ENCODE measurements at places on chromosomes 2 and 18.

DNA sequence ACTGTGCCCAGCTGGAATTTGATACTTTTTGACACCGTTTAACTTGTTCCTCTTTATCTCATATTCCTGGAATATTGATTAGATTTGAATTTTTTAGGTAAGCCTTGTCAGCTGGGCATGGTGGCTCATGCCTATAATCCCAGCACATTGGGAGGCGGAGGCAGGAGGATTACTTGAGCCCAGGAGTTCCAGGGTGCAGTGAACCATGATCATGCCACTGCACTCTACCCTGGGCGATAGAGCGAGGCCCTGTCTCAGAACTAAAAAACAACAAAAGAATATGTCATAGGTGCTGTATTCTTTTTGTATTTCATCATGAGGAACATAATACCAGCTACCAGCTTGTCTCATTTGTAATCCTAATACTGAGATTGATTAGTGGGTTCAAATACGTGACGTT lies 90.3 kb downstream of the ZNF532 start:
- no peak for DNase-seq

GRCh38 chr18:75739682-75740081 lies 312.2 kb upstream of the SMIM21 start:
- DNase-seq: no peak

GRCh38 chr2:67463810-67464209 lies 66.7 kb downstream of the ETAA1 start:
- no peak for DNase-seq

- DNase-seq: no peak
These were observed at the start of gene NMUR1 for GRCh38 chr2:231530099-231531011. TSS of gene NMUR1 (minus strand) at chr2:231530445. CDS start at chr2:231530361, 84 bp downstream.

DNA sequence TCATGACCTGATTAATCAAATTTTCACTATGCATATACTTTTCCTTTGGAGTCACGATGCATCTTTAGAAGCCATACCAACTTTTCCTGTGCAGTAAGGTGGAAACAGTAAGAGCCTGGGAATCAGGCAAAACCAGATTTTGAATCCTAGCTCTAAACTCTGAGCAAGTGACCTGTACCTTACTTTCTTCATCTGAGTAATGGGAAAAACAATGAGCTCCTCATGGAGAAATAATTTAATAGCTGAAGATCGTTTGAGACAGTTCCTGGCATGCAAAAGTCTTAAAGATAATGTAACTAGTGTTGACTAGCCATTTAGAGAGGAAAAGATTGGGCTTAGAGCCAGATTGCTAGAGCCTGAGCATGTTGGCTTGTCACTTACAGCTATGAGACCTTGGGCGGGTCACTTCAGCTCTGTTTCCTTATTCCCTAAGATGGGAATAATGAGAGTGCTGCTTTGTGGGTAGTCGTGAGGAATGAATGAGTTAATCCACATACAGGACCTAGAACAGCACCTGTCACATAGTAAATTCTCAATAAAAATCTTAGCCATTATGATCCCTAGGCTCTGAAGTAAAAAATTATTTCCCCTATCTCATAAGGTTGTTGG lies 17.7 kb upstream of the CCNYL1 start:
- DNase-seq: no peak

- DNase-seq: no peak
These were observed 6.5 kb downstream of the LPIN1 start for GRCh38 chr2:11752906-11753305.

DNA sequence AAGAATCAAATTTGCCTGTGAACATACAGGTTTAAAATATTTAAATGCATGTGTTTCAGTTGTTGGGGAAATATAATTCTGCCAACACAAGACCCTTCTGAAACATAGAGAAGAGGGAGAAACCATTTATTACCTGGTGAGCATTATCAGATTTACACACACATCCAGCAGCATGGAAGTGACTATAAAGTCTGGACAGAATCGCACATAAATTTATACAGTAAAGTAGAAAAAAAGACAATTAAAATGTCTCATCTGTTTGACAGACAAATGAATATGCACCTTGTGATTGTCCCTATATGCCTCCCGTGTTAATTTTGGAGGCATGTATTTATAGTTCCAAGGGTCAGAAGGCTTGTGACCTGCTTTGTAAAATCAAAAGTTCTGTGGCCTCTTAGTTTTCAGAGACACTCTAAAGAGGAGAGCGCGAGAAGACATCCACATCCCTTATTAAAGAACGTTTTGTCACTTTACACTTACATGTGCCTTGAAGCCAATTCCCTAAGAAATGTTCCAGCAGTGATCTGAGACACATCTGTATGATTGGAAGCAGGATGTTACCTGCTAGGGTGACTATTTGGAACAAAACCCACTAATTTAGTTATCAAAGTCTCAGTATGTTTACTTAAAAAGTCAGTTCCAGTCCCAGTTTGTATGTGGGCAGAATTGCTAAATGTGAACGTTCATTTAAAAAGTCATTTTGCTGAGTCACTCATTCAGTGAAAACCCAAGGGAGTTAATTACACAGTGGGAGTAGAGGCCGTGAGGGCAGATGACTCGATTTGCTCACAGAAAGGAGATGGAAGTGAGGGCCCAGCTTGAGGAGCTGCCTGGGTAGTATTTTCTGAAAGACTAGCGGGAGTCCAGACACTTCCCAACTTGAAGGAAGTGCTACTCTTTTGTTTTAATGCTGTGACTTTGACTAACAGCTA lies 527.6 kb upstream of the MEX3C start:
- DNase-seq: no peak

DNA sequence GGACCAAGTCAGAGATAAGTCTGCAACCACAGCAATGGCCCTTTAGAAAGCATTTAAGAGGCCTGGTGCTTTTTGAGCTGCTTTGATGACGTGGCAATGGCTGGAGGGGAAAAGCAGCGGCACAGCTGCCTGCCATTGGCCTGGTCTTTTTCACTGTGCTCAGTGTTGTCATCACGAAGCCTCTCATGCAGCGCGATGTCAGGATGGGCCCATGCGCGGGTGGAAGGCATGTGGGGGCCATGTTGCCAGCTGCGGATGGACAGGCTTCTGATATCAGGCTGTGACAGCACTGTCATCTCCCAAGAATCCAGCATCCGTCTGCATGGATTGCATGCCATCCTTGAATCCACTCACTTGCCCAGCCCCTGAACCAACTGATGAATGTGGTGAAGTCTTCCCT lies 204.5 kb downstream of the ACKR3 start:
- no peak for DNase-seq

GRCh38 chr2:72153026-72153791 lies 5.5 kb upstream of the CYP26B1 start:
- DNase-seq: no peak

DNA sequence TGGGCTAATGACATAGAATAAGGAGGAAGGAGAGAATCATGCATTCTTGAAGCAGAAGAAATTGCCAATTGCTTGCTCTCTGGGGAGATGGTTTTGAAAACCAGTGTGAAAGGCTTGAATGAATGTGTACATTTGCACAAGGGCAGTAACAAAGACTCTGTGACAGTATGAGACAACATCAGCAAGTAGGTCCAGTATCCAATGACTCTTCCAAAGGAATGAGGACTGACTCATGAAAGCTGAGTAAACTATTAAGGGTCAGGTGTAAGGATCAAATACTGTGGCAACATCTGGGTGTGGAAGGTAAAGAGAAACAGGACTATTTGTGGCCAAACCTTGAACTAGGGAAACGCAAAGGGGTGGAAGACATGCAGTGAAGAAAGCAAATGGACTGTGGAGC lies 886.0 kb upstream of the CHAC2 start:
- no peak for DNase-seq

GRCh38 chr18:78980777-78981380 lies 1.3 kb downstream of the SALL3 start:
- no peak for DNase-seq

GRCh38 chr2:19189391-19189790 lies 169.0 kb downstream of the OSR1 start:
- DNase-seq: no peak

DNA sequence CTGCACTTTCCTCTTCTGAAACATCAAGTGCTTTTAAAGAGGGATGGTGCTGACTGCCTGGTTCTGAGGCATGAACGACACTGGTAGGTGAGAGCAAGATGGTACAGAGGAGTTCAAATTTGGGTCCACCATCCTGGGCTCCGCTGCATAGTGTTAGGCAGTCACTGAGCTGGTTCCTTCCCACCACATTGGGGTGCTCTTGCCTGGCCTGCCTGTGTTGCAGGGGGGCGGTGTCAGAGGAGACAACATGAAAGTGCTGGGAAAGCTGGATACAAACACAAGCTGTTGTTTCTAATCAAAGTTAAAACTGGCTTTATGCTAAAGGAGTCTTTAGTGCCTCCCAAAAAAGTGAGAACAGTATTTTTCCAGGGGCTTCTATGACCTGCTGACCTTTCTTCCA lies 258.1 kb downstream of the GBX2 start:
- no peak for DNase-seq

- no peak for DNase-seq
These were observed 576.0 kb downstream of the ARHGAP15 start for GRCh38 chr2:143705108-143705707.

GRCh38 chr2:134980639-134981038 lies 62.0 kb downstream of the CCNT2 start:
- DNase-seq: no peak

DNA sequence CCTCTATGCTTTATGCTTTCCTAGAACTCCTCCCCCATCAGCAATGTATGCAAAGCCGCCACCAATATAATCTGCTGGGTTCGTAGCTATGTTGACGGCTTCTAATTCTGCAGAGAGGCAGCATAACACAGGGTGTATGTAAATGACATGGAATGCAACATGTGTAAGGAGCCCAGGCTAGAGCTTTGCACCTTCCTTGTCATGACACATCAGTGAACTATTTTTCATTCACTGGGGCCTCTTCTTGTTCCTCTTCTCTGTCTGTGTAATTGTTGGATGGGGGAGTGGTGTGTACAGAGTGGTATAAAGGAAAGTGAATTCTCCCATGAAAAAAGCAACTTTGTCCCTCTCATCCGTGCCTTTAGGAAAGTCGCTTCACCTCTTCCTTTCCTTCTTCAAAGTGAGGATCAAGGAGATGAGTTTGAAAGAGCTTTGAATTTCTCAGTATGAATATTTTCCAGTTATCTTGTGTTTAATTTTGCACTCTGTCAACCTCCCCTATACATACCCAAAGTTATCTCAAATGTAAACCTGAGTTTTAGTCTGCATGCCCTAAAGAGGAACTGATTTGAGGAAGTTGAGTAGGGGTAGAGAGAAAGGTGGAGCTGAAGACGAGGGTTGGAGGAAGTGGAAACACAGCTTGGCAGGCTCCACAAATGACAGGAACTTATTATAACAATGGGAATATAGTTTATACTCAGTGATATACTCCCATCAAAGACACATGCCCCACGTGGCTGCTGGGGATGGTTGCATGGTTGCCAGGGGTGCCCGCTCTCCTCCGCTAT lies 74.9 kb upstream of the ARL4C start:
- no peak for DNase-seq

- peak; percentile 11 for DNase-seq
These were observed 262.8 kb downstream of the ZEB2 start for GRCh38 chr2:144256996-144257707.

DNA sequence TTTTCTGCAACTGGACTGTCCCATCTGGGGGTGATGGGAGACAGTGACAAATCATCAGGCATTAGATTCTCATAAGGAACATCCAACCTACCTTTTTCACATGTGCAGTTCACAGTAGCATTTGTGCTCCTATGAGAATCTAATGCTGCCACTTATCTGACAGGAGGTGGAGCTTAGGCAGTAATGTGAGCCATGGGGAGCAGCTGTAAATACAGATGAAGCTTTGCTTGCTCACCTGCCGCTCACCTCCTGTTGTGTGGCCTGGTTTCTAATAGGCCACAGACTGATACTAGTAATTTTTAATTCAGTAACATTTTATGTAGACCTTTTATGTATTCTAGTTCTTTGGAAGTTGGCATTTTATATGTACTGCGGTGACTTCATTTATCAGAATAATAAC lies 180.1 kb upstream of the SPOPL start:
- no peak for DNase-seq

DNA sequence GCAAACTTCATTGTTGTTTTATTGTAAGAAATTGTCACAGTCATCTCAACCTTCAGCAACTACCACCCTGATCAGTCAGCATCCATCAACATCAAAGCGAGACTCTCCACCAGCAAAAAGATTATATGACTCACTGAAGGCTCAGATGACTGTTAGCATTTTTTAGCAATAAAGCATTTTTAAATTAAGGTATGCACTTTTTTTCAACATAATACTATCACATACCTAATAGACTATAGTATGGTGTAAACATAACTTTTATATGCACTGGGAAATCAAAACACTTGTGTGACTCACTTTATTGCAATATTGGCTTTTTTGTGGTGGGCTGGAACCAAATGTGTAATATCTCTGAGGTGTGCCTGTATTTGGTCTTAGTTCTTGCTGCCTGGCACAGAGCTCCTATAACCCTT lies 15.6 kb downstream of the SCN1A start:
- DNase-seq: no peak

- no peak for DNase-seq
These were observed 296.8 kb upstream of the HDAC4 start for GRCh38 chr2:239697399-239698164.

- DNase-seq: no peak
These were observed 38.4 kb downstream of the TCF4 start for GRCh38 chr18:55549474-55550104.

DNA sequence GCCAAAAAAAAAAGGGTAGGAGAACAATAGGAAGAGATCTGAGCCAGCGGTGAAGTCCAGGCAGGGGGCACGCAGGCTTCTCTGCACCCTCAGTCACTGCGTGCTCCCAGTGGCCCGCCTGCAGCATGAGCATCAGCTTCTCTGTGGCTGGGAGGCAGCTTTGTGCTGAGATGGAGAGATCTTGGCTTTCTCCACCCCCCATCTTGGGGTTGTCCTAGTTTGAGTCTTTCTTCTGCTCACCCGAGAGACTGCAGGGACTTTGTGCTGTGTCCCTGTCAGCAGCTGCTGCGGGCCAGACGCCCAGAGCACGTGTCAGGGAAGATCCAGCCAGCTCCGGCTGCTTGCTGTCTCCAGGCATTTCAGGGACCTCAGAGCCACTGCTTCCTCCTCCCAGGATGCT lies 20.3 kb downstream of the TRAPPC12 start:
- no peak for DNase-seq

DNA sequence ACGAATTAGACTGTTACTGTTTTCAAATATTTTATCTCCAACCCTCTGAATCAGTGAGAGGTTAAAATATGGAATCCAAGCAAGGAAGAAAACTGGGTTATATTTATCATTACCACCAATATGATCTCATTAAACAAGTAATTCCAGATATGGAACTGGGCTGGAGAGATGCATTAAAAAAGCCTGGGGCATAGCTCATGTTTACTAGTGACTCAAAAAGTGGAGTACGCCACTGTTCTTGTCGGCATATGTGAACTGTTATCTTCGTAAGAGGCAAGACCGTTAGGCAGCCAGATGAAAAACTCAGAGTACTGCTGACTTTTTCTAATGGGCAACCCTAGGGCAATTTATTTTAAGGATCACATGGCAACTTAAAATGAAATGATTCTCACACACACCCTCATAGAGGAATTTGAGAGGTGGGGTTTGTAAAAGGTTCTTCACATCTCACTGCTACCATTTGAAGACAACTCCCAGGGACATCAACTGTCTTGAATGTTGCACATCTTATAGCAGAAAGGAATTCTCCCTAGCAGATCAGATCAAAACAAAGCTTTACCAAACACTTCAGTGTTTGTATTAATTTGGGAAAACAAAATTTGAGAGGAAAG lies 105.2 kb upstream of the TFCP2L1 start:
- DNase-seq: no peak

GRCh38 chr18:56799756-56800155 lies 148.6 kb downstream of the WDR7 start:
- no peak for DNase-seq
